ENCODE measurements at places on chromosomes 7 and 10.

- no peak for DNase-seq
Measured at GRCh38 chr10:58672845-58673244, 160.2 kb downstream of the BICC1 start.

DNA sequence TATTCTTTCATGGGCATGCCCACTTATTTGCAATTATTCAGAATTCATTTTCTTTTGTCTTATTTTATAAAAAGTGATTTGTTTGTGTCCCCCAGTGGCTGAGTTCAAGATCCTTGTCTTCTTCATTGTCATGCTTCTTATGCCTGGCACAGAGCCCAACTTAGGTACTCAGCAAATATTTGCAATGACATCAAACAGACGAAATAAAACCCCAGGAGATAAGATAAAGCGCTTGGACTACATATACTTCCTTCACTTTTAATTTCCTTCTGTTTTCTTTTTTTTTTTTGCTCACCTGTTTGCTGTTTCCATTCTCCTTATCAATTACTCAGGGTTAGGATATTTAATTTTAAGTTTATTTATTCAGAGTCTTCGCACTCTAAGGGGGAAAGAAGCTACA lies 225.0 kb downstream of the SDHAF3 start:
- DNase-seq: no peak

DNA sequence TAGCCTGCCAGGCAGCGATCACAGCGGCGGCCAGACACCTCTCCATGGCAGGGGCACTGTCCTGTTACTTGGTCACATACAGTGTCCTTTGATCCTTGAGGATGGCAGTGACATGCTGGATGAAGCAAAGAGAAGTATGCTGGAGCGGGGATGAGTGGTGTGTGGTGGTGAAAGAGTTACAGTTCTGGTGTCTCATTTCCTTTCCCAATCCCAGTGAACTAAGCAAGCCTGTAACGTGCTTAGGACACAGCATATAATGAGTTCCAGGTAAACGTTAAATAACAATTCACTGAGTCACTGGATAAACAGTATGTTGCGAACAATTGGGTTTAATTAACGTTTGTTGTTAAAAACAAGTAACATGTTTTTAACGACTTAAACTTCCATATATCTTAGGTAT lies 63.5 kb upstream of the LAMB1 start:
- DNase-seq: no peak

DNA sequence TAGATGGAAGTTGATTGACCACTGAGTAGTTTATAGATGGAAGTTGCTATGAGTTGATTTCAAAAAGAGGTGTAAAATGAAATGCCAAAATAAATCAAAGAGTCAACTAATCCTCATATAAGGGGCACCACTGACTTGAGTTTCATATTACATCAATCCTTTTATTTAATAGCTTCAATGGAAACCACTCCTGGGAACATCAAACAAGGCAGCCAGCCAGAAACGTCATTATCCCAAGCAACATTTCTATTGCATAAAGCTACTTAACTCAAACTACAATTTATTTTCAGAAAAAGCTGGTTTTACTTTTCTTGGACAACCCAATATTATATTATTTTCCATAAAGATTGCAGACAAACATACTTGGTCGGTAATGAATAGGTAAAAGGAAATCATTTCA lies 162.1 kb downstream of the TSPAN12 start:
- DNase-seq: no peak

GRCh38 chr7:64884085-64884912 lies 18.8 kb upstream of the ZNF273 start:
- DNase-seq: no peak

GRCh38 chr7:34530259-34530658 lies 127.8 kb upstream of the NPSR1 start:
- no peak for DNase-seq

DNA sequence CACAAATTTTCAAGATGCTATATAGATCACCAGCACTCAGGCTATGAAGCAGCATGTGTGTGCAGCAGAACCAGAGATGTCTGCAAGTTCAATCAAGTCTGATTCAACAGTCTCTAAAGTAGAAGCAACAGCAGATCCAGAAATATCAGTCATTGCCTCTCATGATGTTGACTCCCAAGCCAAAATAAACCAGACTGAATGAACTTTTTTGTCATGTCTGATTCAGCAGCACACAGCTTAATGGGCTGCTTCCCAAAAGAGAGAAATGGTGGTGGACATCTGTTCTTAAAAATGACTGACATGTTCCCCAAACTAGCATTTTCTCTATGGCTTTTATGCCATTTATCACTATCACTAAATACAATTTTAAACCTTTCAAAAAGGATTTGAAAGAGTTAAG lies 53.8 kb downstream of the TMEM26 start:
- no peak for DNase-seq

DNA sequence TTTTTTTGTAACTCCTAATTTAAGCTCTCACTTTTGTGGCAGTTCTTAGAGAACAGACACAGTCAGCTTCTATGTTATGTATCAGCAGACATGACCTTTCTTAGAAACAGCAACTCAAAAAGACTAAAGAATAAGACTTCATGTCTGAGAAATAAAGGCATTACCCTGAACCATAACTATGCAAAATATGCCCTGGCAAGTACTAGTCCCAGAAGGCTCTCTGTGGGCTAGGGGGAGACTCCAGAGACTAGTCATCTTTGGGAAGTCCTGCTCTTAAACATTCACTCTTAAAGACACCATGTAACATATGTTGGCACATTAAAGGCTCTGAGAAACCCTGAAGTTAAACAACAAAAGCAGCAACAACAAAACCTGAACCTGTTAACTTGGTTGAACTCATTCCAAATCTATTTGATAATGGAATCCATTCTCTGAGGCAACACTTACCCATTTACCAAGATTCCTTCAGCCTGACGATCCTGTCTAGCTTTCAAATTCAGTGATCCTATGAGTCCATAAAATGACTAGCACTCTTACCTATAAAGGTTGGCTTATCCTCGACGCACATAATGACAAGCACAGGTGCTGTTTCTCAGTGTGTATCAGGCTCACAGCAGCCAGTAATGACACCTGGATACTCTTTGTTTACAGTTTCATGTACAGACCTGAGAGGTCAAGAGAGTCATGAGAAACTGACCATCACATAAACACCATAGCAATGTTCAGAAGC lies 62.3 kb downstream of the OSBPL3 start:
- DNase-seq: no peak

GRCh38 chr10:98376485-98376884 lies 38.5 kb downstream of the PYROXD2 start:
- DNase-seq: peak; percentile 32

DNA sequence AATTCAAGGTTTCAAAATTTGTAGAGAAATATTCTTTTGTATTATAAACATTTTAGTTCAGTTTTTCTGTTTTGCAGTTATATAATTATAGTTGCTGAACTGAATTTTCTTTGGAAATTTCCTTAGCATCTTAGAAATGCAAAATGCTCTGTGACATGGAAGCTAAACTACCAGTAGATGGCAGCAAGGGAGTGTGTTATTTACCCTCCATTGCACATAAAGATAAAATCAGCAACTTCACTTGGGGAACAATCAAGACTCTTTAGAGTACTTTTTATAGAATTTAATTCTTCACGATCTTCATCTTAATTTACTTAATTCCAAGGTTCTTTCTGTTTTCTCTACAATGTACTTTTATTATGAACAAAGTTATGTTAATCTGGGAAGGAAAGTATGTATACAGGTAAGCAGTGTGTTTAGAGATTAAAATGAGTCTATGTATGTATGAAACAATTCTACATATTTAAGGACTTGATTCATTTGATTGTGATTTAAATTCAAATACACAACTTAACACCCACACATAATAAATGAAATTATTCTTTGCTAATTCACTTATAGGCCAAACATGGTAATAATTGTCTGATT lies 404.2 kb downstream of the THSD7A start:
- peak; percentile 67 for DNase-seq

GRCh38 chr7:45581271-45581780 lies 7.2 kb downstream of the ADCY1 start:
- no peak for DNase-seq

DNA sequence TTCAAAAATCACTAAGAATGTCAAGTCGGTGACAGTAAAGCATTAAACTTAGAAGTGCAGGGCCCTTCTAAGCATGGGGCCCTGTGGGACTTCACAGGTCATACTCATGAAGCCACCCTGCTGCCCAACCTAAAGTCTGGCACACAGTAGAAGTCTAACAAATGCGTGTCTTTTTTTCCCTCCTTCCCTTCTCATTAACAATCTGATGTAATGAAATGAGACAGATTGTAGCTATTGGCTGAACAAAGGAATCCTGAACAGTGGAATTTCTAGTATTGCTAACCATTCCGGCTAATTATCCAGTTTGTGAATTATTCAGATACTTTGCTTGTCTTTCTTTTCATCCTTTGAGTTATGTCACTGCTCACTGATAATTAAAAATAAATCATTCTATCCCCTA lies 369.9 kb downstream of the WDR11 start:
- DNase-seq: no peak
